ENCODE measurements at places on chromosomes 16 and 17. TPM values are rescaled to one million over a fixed set of nuclear protein-coding genes. Genes with fewer than 3 reads are reported as not detected.

DNA sequence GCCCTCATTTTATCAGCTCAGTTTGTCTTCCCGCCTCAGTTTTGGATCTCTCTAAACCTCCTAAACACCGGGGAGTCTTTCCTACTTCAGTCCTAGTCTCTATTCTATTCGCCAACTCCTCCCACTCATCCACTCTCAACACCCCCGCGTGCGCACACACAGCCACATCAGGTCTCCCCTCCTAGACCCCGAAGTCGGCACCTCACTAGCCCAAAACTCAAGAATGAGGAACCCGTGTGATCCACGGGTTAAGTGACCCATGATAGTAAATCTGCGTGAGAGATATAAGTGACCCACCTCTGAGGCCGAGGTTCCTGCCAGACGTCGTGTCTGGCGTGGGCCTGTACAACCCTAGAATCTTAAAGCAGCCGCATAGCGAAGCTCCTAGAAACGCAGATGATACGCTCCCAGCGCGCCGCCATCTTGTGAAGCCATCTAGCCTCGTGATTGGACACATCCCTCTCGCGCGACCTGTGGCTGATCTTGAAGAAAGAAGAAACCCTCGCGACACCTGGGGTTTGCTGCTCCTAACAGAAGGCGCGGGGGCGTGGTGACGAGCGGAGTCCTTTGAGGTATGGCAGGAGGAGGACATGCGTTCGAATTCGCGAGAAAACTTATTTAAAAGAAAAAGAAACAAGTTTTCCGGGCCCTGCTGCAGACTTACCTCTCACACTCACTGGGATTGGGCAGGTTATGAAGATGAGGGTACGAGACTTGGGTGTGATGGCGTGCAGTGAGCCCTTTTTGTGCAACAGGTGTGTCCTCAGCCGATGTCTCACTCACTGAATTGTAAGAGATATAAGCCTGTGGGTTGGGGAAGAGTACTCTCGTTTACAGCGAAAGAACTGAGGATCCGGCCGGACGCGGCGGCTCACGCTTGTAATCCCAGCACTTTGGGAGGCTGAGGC lies at the start of gene METTL16:
TSS of gene METTL16 (minus strand) at position 427 of the 908 bp plus-strand sequence. CDS start 9,557 bp downstream, outside the sequence.
- H3K4me3 ChIP-seq = peak within 1 kb of the TSS; percentile 64
- no peaks in the 10 kb centered on the region for H3K27me3 ChIP-seq
- H3K27ac ChIP-seq = peak within 1 kb of the TSS; percentile 91

- peak overlapping the region; percentile 35 for H3K4me3 ChIP-seq
- peak; percentile 69 for DNase-seq
- H3K27me3 ChIP-seq = peaks cover 17% of the 10 kb centered on the region
- H3K27ac ChIP-seq = no peak overlapping the region
- peaks cover 3% of the 10 kb centered on the region for H3K4me1 ChIP-seq
- H3K36me3 ChIP-seq = no peaks in the 10 kb centered on the region
Measured at GRCh38 chr16:88561485-88562359, 8.5 kb upstream of the ZC3H18 start.

GRCh38 chr17:44005527-44006271 lies 1.3 kb downstream of the NAGS start:
- no peaks in the 10 kb centered on the region for H3K4me1 ChIP-seq
- no peak for DNase-seq
- H3K36me3 ChIP-seq = no peaks in the 10 kb centered on the region

DNA sequence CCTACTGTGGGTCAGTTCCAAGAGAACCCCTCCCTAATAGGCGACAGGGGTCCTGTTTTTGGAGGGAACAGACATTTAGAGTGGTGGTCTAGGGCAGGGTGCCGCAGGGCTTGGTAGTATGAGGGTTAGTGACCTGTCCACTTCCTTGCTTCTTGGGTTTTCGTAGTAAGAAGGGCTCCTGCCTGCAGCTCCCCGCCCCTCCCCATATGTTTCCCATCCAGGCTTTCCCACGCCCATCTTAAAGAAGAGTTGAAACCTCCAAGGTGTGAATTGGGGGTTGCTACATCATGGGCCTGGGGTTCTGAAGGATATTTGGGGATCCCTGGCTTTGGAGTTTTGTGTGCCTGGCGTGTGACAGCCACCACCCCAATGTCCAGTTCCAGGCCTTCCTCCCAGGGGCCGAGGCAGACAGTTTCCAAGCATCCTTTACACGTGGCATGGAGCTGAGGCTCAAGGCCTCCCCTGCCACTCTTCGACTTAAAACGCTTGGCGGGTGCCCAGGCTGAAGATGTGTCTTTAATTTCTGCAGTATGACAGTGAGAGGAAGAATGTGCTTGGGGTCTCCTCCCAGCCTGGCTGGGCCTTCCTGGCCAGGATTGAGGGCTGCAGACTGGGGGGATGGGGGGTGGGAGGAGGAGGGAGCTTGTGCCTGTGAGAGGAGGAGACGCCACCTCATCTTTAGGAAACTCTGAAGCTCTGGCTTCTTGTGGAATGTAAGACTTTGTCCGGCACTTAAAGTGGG lies 2.3 kb upstream of the COL1A1 start:
- H3K4me1 ChIP-seq = peaks cover 23% of the 10 kb centered on the region
- no peak for DNase-seq
- peaks cover 19% of the 10 kb centered on the region for H3K27me3 ChIP-seq
- no peaks in the 10 kb centered on the region for H3K36me3 ChIP-seq

- no peak for DNase-seq
- H3K4me1 ChIP-seq = peaks cover 6% of the 10 kb centered on the region
- H3K27me3 ChIP-seq = no peaks in the 10 kb centered on the region
- H3K36me3 ChIP-seq = no peaks in the 10 kb centered on the region
- no peak overlapping the region for H3K4me3 ChIP-seq
- H3K27ac ChIP-seq = no peak overlapping the region
Measured at GRCh38 chr17:8668176-8668740, 37.7 kb upstream of the MYH10 start.

DNA sequence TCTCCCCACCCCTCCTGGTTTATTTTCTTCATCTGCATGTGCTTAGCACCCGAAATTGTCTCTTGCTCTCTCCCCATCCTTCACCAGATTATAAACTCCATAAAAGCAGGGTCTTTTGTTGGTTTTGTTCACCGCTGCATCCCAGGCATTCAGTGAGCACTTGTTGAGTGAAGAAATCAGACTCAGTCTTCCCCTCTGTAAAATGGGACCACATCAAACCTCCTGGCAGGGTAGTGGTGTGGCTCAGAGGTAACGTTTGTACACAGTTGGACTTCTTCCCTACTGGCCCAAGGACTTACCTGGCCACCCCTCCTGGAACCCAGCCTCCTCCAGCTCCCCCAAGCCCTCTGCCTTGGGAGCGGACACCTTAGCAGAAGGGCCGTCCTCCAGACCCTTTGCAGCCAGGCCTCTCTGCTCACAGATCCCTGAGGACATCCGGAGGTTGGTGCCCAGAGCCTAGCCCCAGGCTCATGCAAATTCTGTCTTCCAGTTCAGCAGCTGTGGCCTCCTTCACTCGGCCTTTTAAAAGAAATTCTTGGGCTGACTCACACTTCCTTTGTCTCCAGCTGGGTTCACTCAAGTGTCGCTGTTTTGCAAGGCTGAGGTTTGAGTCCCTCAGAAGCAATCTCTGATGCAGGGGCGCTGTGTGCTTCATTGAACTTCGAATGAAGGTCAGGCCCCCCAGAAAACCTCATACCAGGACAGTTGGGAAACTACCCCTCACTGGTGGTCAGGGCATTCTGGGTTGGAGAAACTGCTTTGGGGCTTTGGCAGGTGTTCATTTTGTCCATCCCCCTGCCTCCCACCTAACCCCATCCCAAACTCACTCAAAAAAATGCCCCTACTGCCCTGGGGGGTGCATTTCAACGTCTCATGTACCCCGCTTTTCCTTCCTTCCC lies 16.8 kb upstream of the RMI2 start:
- peak; percentile 96 for DNase-seq
- H3K36me3 ChIP-seq = no peaks in the 10 kb centered on the region
- H3K4me1 ChIP-seq = peaks cover 26% of the 10 kb centered on the region
- H3K4me3 ChIP-seq = peak overlapping the region; percentile 26
- H3K27ac ChIP-seq = peak overlapping the region; percentile 82
- no peaks in the 10 kb centered on the region for H3K27me3 ChIP-seq

DNA sequence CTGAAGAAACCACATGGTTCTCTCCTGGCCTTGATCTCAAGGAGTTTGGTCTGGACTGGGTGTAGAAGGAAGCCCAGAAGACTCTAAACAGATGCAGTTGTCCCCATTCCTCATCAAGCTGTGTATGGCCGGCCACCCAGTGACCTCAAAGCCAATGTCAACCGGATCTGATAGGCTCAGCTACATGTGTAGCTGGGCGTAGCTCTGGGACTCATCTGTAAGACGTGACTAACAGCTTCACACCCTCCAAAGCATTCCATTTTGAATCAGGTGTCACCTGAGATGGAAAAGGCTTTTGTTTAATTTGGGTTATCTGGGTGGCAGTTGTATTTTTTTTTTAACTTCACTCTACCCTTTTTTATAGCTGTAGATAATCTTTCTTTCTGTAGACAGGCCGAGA lies 130.4 kb downstream of the ABCC12 start:
- DNase-seq = no peak
- no peak overlapping the region for H3K27ac ChIP-seq
- no peak overlapping the region for H3K4me3 ChIP-seq
- no peaks in the 10 kb centered on the region for H3K36me3 ChIP-seq
- H3K4me1 ChIP-seq = no peaks in the 10 kb centered on the region
- H3K27me3 ChIP-seq = peaks cover 21% of the 10 kb centered on the region

GRCh38 chr17:76986365-76986764 lies 118.2 kb downstream of the MGAT5B start:
- H3K36me3 ChIP-seq = no peaks in the 10 kb centered on the region
- DNase-seq = no peak
- H3K27ac ChIP-seq = no peak overlapping the region
- H3K4me1 ChIP-seq = no peaks in the 10 kb centered on the region

GRCh38 chr16:61547626-61548025 lies 488.6 kb downstream of the CDH8 start:
- no peak for DNase-seq
- H3K4me1 ChIP-seq = no peaks in the 10 kb centered on the region
- H3K36me3 ChIP-seq = no peaks in the 10 kb centered on the region
- H3K27ac ChIP-seq = no peak overlapping the region

DNA sequence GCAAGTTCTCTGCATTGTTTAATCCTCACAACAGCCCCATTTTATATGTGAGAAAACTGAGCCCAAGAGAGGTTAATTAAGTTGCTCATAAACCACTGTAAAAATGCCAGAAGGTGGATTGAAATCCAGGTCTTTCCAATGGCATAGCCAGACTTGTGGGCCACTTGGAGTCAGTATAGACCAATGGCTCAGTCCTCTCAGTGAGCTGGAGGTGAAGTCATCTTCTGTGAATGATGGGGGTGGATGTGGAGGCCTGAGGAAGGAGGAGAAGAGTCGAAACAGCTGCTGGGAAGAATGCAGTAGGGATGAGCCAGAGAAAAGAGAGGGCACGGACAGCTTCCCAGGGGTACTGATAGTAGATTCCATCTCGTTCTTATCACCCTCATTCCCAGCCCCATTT lies 213.4 kb downstream of the SOX9 start:
- no peaks in the 10 kb centered on the region for H3K36me3 ChIP-seq
- H3K27me3 ChIP-seq = no peaks in the 10 kb centered on the region
- peaks cover 24% of the 10 kb centered on the region for H3K4me1 ChIP-seq
- no peak overlapping the region for H3K4me3 ChIP-seq
- no peak overlapping the region for H3K27ac ChIP-seq
- no peak for DNase-seq

DNA sequence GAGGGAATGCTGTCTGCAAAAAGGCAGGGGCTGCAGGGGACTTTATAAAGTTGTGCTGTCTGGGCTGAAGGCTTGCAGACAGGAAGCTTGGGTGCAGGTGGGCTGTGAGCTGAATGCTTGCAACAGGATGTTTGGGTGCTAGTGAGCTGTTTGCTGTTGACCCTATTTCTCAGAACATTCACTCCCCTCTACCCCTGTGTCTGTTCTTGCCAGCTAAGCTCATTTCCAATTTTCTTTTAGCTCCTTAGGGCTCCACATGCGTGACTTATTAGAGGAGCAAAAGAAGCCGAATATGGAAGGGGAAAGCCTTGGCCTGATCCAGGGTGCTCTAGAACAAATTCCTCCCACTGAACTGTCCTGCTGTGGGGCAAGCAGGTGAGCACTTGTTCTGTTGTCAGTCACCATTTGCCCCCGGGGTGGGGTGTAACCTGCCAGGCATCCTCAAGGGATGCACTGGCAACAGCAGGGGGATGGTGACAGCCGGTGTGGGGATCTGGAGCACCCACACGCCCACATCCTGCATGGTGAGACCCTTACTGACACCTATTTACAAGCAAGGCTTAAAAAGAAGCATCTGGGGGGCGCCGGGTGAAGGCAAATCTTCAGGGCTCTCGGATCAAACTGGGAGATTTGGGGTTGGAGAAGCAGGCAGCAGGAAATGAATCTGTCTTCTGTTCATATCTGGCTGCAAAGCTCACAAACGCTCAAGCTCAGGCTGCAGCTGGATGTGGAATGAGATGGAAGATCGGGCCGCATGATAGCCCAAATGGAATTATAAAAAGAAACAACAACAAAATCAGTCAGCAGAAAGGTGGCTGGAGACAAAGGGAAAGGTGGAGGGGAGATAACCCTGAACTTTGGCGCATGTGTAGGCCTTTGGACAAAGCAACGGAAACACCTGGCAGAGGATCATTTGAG lies 21.1 kb upstream of the NUP93 start:
- DNase-seq = no peak
- no peaks in the 10 kb centered on the region for H3K27me3 ChIP-seq
- H3K4me1 ChIP-seq = no peaks in the 10 kb centered on the region
- no peak overlapping the region for H3K27ac ChIP-seq
- H3K36me3 ChIP-seq = no peaks in the 10 kb centered on the region
- H3K4me3 ChIP-seq = no peak overlapping the region

- no peaks in the 10 kb centered on the region for H3K36me3 ChIP-seq
- H3K4me1 ChIP-seq = no peaks in the 10 kb centered on the region
- H3K27ac ChIP-seq = no peak overlapping the region
Measured at GRCh38 chr16:3259836-3260235, 3.4 kb upstream of the MEFV start.

- no peaks in the 10 kb centered on the region for H3K36me3 ChIP-seq
- no peaks in the 10 kb centered on the region for H3K27me3 ChIP-seq
- peak; percentile 87 for DNase-seq
Measured at GRCh38 chr17:74379495-74380085, 12.3 kb downstream of the GPR142 start.

CPHXL2 gene
- total RNA-seq = not detected

TP53 gene
- total RNA-seq = 34.8 TPM

CFAP52 gene
- total RNA-seq = not detected

CHST6 gene
- total RNA-seq = 5.0 TPM

Measured in A673 (cell line).